ENCODE measurements at places on chromosomes 11 and 22. TPM values are rescaled to one million over a fixed set of nuclear protein-coding genes. Genes with fewer than 3 reads are reported as not detected.

Gene ARHGAP8
- total RNA-seq = 0.58 TPM

Gene OR2AG2
- total RNA-seq = not detected

Gene UBQLN3
- not detected for total RNA-seq

Gene KCNQ1
- total RNA-seq = 3.5 TPM

Gene TMEM151A
- 0.71 TPM for total RNA-seq

Gene HSPA8
- 1,379 TPM for total RNA-seq

Gene SLC17A6
- not detected for total RNA-seq

Gene MB
- 3.0 TPM for total RNA-seq

Gene RIBC2
- total RNA-seq = not detected

Gene DRICH1
- total RNA-seq = not detected

Gene OR5P2
- total RNA-seq = not detected

Gene GGTLC2
- not detected for total RNA-seq

Gene CD3D
- not detected for total RNA-seq

Gene OR4D5
- total RNA-seq = not detected

Gene CCDC89
- 2.9 TPM for total RNA-seq

All from esophagus muscularis mucosa (tissue), 4 donors.